ENCODE measurements at places on chromosomes 6 and 20. TPM values are rescaled to one million over a fixed set of nuclear protein-coding genes. Genes with fewer than 3 reads are reported as not detected.

- no peak for DNase-seq
Observed at GRCh38 chr20:62835931-62836861, 19.3 kb downstream of the COL9A3 start.

DNA sequence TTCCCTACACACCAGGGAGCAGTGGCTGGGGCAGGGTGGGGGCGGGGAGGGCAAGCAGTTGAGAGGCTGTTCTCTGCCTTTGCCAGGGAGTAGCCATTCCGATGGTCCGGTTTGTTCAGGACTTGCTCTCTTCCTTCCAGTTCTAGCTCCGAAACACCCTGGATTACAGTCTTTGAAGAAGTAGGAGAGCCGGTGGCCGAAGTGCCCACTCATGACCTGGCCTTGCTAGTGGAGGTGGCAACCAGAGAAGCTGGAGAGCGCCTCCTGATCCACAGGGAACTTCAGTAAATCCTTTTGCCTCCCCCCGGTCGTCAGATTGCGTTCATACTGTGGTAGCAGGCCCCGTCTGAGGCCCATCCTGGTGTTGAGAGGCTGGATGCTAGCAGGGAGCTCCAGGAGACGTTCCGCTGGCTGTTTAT lies 92.8 kb downstream of the ARID1B start:
- DNase-seq = no peak

GRCh38 chr6:75281653-75282052 lies 2.9 kb downstream of the TMEM30A start:
- no peak for DNase-seq

DNA sequence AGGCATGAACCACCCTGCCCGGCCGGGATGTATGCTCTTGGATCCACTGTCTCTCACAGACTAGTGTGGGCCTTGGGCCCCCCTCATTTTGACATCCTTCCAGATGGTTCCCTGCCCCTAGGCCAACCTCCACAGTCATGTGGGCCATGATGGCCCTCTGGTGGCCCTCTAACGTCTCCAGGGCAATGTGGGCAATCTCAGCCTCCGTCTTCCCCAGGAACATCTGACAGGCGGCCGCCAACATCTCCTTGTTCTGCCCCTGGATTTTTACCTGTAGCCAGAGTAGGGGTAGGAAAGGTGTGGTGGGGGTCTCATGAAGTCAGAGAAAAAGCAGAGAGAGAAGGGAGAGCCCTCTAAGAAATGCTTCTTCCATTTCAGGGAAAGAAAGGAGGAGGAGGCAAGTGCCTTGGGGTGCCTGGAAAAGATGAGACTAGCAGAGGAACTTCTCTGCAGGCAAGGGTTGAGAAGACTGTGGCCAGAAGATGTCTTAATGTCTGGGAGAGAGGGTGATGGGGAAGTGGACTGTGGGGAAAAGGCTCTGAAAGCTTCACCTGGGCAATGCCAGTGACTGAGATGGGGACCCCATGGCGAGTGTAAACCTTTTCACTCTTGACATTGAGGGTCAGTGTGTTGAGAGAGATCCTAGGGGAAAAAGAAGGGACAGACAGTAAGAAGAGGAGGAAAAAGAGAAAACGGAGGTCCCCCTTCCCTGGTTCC lies 1.3 kb downstream of the FLOT1 start:
- DNase-seq = no peak

GRCh38 chr6:52739627-52740026 lies 23.6 kb downstream of the GSTA2 start:
- DNase-seq = no peak

DNA sequence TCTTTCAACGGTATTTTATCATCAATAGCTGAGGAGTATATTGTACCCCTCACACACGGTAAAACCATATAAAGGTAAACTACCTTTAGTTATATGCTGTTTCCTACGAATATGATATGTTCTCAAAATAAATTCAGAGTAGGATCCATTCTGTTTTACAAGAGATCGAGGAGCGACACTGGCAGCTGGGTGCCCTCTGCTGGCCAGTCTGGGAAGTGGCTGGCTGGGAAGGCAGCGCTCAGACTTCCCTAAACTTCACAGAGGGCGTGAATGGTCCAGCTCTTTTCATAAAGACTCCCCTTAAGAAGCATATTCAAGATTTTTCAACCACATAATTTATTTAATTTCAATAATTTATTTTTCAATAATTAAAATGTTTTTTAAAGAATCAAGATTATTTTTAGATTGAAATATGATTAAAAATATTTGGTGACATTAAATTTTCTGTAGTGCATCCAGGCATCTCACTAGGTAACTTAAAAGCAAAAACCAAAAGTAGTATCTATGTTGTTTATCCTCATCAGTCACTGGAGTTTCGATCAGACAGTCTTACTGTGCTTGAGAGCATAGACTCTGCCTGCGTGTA lies 187.5 kb upstream of the PDE10A start:
- no peak for DNase-seq

GRCh38 chr6:56794421-56794820 lies 151.7 kb upstream of the DST start:
- no peak for DNase-seq

GRCh38 chr20:1299522-1299921 lies 29.4 kb downstream of the SDCBP2 start:
- DNase-seq = no peak

GRCh38 chr6:70415247-70415646 lies 1.9 kb downstream of the FAM135A start:
- no peak for DNase-seq

- no peak for DNase-seq
Observed at GRCh38 chr20:58160451-58161061, 67.9 kb downstream of the ANKRD60 start.

DNA sequence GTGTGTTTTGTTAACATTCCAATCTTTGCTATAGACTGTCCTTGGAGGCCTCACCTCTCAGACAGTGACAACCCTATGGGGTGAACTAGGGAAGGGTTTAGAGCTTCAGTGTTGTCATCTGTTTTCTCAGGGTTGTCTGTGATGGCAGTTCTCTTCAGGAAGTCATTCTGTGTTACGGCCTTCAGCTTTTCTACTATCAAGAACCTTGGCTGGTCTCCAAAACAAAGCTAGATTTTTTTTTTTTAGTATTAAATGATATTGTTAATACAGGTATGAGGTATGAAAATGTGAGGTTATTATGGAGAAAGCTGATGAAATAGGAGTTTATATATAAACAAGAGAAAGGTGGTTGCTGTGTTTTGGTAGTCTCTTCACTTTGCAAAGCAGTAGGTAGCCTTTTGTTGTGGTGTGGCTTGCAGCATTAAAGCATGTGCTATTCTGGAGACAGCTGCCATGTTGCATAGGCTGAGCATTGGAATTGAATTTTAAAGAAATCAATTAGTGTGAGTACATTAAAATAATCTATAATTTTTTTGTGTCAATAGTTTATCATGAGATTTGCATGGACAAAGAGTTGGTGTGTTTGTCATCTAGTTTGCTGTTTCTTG lies 162.6 kb downstream of the CARMIL1 start:
- DNase-seq = no peak

- no peak for DNase-seq
Observed at GRCh38 chr20:45826381-45827019, 612 bp downstream of the TNNC2 start.

The CST9L gene
- not detected for total RNA-seq

Measured in activated naive CD4-positive, alpha-beta T cell treated with anti-CD3 and anti-CD28 coated beads, Interleukin-2, amount 50 U/mL, for 72 hours (primary cell).